ENCODE measurements at places on chromosomes 12 and 14.

- no peak for DNase-seq
These were observed 94.7 kb upstream of the OR4E1 start for GRCh38 chr14:21768116-21768874.

- no peak for DNase-seq
These were observed 14.2 kb upstream of the FZD10 start for GRCh38 chr12:130147875-130148596.

DNA sequence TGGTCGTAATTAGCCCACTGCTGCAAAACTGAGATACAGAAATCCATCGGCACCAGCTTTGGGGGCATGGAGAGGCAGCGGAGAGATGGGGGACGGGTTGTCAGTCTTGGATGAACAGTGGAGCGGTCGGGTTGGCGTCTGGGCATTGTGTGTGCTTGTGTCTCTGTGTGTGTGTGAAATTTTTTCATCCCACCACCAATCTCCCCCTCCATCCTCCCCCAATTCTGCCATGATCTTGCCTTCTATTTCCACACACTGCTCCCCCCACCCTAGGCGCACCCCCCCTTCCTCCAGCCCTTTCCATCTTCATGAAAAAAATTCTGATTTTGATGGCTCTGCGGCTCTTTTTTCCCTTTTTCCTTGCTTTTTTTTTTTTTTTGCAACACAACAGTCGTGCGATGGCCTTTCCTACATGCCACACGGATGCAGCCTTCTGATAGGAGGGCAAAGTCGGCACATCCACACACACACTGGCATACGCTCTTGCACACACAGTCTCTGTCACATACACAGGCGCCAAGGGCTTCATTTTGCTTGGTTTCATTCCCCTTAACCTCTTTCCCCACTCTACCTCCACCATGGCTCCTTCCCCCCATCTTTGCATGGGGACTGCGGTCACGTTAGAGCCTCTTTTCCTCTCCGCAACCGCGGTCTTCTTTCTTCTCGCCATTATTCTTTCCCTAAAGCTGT is 3.3 kb downstream of the NRXN3 start:
- no peak for DNase-seq

- DNase-seq = no peak
These were observed 64.6 kb upstream of the TSPAN8 start for GRCh38 chr12:71222436-71222835.

DNA sequence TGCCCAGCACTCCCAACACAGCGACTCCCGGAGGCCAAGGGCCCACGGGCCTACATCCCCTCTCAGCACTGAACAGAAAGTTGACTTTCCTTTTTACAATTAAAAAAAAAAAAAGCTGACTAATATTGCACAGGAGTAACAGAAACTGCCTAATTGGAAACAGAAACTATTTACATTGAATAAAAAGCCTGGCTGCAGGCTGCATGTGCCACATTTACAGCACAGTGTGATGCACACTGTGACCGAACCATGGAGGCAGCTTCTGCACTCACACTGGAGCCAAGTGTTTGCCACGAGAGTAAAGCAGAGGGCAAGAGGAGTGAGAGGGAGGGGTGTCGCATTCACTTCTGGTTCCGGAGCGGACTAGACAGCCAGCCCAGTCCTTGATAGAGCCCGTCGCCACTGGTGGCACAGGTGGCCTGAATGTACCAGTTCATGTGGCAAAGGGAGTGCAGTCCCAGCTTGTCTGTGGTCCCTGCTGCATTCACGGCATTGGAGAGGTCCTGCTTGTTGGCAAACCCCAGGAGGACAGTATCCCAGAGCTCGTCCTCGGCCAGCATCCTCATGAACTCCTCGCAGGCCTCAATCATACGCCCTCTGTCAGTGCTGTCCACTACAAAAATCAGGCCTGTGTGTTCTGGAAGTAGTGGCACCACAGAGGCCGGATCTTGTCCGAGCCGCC is 59.2 kb downstream of the SPPL3 start:
- no peak for DNase-seq
